ENCODE measurements at places on chromosomes 6 and 20.

- DNase-seq = no peak
Observed at GRCh38 chr6:73830119-73830518, 134.1 kb downstream of the CD109 start.

DNA sequence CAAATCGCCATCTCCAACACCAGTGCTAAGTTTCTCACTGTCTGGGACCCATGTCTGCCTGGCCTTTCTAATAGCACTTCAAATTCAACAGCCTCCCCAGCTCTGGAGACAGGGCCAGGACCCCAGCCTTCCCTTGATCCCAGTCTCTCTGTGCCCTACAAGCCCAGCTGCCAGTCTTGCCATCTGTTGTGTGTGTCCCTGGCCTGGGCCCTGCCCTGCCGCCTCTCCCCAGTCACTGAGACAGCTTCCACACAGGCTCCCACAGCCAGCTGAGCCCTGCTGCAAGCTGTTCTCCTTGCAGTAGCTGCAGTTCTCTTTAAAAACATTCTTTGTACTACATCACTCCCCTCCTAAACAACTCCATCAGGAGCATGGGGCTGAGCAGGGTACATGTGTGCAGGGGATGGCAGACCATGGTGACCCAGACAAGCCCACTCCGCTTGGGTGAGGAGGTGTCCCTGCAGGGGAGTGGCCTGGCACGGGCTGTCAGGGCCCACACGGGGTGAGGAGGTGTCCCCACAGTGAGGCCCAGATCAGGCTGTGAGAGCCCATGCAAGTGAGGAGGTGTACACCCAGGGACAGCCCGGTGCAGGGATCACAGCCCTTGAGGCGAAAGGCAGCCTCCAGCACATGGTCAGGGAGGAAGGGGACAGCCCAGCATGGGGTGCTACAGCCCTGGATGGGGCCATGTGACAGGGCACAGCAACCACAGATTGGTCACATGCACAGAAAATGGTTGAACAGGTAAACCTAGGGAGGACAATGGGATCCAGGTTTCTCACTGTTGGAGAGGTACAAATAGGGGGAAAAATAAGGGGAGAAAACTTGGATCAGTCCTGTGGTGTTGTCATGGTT lies 16.2 kb downstream of the CST7 start:
- DNase-seq = no peak

- no peak for DNase-seq
Observed at GRCh38 chr6:161139766-161140553, 133.9 kb downstream of the AGPAT4 start.

GRCh38 chr6:89895276-89895874 lies 1.1 kb downstream of the GJA10 start:
- no peak for DNase-seq

DNA sequence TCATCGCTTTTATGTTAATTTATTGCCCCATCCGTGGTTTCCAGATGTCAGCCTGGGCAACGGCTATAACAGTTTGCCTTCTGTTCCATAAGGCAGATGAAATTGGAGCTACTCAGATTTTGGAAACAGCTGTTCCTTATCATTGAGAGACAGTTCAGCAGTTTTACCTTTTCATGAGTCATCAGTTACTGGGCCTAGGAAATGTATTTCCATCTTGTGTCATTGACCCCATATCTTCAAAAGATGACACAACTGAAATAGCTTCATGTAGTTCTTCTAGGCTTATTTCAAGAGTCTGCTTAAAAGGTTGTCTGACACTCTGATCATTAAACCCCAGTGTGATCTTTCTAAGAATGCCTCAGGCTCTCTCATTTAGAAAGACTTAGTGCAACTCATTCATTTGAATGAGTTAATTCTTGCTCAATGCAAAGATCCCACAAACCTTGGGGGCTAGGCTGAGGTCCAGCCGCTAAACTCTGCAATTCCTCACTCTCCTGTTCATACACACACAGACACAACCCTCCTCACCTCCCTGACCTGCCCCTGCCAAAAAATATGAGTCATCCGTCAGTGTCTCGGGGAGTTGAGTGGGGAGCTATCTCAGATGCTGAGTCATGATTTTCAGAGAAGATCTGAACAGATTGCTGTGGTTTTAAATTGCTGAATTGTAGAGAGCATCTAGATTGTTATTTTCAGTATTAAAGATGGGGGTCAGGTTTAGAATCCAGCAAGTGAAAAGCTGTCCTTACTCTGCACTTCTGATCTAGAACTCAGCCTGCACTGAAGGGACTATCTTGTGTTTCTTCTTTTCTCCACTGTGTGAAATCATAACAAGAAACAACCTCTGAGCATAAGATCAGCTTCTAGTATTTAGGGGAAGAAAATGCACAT lies 61.8 kb downstream of the RPP40 start:
- DNase-seq = peak; percentile 74

DNA sequence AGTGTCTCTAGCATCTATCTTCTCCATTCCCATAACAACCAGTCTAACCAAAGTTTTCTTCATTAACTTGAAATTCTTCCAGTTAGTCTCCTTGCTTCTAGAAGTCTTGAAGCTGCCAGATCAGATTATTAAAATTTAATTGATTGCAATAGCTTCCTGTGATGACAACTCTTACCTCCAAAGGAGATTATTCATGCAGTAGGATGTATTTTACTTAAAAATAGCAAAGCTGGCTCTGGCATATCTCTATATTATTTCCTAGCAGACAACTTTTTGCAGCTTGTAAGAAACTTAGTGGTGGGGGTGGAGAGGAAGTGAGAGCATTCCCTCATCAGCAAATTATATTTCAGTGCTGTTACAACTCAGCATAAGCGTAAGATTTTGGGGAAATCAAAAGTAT lies 290.4 kb downstream of the GRIK2 start:
- DNase-seq = no peak

DNA sequence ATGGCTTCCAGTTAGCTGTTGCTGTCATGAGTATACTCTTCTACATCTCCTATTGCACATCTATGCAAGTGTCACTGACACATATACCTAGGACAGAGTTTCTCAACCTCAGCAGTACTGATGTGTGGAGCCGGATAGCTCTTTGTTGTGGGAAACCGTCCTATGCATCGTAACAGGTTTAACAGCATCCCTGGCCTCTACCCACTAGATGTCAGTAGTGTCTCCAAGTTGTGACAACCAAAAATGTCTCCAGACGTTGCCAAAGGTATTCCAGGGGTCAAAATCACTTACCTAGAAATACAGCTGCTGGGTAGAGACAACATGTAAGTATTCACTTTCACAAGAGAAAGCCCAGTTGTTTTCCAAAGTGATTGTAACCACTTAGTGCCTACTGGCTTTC lies 637.6 kb downstream of the RNF144B start:
- DNase-seq = peak; percentile 34

GRCh38 chr20:5372371-5372770 lies 55.6 kb upstream of the PROKR2 start:
- DNase-seq = no peak

GRCh38 chr6:55882718-55883569 lies 7.6 kb upstream of the BMP5 start:
- peak; percentile 76 for DNase-seq

- no peak for DNase-seq
Observed at GRCh38 chr6:54291738-54292137, 16.5 kb upstream of the TINAG start.

DNA sequence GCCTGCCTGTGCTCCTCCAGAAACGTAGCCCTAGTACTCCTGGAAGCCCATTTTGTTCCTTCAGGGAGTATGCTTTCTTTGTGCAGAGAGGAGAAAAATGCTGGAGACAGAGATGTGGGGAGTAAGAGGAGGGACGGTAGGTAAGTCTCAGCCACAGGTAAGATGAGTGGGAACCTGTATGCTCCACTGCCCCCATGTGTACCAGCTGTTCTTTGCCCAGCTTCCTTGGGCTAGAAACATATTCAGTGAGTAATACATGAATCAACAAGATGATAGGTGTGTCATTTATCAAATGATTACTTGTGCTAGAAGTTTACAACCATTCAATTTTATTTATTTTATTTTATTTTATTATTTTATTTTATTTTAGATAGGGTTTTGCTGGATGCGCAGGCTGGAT lies 13.6 kb upstream of the CEP85L start:
- no peak for DNase-seq

DNA sequence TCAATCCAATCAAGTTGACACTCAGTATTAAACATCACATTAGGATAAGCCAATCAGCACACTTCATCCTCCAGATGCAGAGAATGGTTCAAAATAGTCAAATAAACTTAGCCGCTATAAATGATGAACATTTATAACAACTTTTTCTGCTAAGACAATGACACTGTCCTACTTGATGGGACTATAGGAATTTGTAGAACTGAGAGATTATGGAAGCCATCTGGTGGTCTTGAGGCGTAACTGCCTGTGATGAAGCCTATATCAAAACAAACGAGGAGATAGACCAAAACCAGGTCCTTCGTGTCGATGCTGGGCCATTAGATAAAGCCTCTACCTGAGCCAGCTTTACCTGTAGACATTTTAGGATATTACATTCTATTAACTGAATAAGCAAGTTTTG lies 631.1 kb downstream of the COL12A1 start:
- DNase-seq = peak; percentile 50

- DNase-seq = no peak
Observed at GRCh38 chr20:57350081-57350710, 859 bp upstream of the RAE1 start.

- no peak for DNase-seq
Observed at GRCh38 chr20:32072168-32072750, 20.2 kb downstream of the HCK start.

- no peak for DNase-seq
Observed at GRCh38 chr6:3349388-3350251, 90.9 kb downstream of the PSMG4 start.

- DNase-seq = no peak
Observed at GRCh38 chr6:153976921-153977693, 61.9 kb upstream of the OPRM1 start.

DNA sequence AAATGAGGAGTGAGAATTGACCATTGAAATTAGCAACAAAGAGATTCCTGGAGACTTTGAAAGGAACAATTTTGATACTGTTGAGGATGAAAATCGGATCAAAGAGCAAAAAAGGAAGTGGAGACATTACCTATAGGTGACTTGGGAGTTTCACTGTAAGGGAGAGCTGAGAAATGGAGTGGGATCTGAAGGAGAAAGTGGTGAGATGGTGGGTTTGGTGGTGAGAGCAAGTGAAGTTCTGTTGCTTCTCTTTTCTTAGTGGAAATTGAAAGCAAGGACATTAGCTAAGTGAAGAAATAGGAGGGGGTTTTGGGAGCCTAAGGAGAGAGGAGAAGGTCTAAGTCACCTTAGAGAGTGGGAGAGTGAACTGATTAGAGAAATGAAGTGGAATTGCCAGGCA lies 4.2 kb downstream of the ERGIC3 start:
- DNase-seq = no peak

- no peak for DNase-seq
Observed at GRCh38 chr6:45697605-45698004, 318.1 kb downstream of the CLIC5 start.

GRCh38 chr6:163577404-163577803 lies 162.9 kb downstream of the QKI start:
- DNase-seq = no peak

DNA sequence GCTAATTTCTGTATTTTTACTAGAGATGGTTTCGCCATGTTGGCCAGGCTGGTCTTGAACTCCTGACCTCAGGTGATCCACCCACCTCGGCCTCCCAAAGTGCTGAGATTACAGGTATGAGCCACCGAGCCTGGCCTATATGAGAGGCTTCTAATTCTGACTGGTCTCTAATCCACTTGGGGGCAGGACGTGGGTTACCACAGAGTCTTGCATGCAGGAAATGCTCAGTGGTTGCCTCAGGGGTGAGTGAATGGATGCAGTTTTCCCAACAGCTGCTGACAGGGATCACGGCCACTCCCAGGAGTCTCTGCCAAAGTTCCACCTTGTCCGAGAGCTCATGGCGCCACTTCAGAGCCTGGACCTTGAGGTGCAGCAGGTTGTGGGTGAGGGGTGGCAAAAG lies 6.4 kb upstream of the FANCE start:
- DNase-seq = no peak

DNA sequence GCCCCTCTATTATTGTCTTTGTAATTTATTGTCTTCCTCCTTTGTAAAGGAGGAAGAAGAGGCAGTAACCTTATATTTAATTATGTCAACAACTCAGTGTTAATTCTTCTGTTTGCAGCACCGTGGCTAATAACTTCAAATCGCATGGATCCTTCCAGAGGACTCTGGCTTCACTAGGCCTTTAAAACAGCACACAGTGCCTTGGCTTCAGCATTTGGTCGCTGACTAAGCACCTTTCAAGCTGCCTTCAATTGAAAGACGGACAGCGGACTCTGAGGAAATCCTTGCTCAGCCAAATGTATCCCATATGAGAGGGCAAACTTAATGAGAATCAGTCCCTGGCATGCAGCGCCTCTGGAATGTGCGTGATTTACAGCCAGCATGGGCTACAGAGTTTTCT lies 64.2 kb downstream of the SGK1 start:
- DNase-seq = no peak

DNA sequence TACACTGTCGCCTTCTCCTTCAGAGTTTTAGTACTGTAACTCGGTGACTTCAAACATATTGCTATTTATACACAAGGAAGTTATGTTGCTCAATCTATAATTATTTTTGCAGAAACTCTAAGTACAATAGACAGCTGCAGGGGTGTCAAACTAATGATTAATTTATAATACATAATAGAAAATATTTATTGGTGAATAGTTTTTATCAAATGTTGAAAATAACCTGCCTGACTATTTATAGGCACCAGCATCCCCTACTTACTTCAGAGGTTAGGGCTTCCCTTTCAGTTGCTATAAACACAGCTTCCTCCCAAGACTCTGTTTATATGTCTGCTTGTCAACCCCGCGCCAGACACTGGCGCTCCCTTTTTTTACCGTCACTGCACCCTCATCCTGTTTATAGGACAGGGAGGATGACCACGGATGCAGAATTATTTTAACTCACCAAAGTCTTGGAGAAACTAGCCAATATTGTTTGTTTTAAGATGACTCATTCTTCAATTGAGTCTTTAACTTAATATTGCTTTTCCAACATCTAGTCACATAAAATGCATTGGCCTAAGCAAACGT lies 225.0 kb downstream of the ALDH8A1 start:
- DNase-seq = no peak

DNA sequence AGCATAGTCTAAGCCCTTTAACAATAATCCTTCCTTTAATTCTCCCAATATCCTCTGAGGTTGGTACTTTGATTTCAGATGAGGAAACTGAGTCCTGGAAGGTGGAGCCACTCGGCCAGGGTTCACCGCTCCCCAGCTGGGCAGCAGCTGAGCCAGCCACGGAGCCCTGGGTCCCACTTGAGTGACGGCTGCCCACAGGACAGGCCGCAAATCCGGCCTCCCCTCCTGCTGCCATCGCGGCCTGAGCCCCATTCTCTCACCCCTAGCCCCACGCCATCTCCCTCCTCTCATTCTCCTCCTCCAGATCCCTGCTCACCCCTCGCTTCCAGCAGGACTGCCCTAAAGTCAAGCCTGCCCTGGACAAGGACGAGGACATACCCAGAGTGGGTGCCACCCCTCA lies 41.4 kb downstream of the AGPAT4 start:
- DNase-seq = no peak

Data from A549 (cell line).